Stimulated activated CD4-positive, alpha-beta T cell treated with anti-CD3 and anti-CD28 coated beads, TNF-alpha, amount 100 ng/mL, for 4 hours (primary cell): ENCODE measurements at places on chromosomes 4 and X.

DNA sequence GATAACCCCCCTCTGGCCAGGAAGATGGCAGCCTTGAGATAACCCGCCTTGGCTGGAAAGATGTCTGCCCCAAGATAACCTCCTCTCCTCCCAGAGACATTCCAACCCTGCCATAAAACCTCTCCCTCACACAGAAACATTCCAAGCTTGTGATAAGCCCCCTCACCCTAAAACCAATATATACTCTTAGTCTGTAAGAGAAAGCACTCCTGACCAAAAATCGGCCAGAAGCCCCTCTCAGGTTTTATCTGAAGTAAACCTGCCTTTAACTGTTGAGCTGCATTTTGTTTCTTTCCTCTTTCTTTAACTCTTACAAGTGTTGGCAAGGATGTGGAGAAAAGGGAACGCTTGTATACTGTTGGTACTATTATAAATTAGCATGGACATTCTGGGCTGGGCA is 8.5 kb downstream of the ERCC6L start:
- no peak for DNase-seq

DNA sequence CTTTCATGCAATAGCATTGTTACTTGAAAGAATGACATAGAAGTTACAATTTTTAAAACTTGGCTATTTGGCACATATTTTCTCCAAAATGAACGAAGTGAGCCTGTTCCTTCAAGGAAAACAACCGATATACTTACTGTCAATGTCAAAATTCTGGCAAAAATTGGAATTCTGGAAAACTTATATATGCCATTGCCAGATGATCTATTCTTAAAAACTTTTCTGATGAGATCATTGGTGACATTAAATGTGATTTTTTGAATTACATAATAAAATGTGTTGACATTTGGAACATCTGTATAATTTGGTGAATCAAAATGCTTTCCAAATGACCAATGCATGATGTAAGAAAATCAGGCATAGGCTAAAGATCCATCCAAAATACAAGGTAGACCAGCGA is 209.0 kb downstream of the SCFD2 start:
- DNase-seq = no peak

DNA sequence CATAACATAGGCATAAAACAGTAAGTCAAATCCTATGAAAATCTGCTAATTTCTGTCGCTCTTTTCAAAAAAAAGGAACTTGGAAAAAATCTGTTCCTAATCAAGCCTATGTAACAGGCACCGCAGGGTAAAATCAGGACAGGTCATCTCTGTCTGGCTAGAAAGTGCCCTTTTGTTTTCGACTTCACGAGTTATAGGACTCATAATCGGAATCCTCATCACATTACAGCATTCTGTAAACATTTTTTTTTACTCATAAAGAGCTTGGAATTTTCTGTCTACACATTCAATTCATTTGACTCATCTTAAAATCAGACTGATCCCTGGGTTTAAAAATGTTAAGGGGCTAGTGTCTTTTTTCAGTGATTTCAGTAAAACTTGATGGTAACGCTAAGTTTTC is 181.7 kb upstream of the TBC1D9 start:
- DNase-seq = no peak

GRCh38 chr4:17763931-17764330 is 17.5 kb downstream of the FAM184B start:
- no peak for DNase-seq

GRCh38 chrX:96835660-96836289 is 47.9 kb upstream of the RPA4 start:
- DNase-seq = no peak

GRCh38 chr4:153000076-153000420 is 63.9 kb downstream of the FHDC1 start:
- DNase-seq = no peak

DNA sequence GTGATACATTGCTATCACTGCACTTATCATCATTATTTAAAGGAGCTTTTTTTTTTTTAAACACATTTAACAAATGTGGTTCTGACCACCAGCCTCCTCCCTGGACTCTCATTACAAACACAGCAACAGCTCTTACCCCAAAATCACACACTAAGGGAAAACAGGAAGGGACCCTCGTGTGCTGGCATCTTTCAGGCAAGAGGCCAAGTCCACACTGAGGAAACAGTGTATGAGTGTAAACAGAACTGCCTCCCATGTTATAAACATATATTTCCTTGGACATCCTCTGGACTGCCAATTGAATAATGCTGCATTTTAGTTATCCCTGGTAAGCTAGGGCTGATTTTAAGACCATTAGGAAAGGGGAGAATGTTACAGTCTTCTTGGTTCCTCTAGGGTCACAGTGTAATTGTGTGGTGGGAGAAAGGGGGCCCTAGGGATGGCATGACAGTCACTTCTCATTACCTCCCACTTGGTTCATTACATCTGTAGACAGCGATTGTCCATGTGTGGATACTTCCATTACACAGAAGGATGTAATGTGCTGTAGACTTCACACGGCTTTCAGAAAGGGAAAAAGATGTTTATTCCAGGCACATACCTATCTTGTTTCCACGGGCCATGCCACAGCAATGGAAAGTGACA is 244.6 kb upstream of the TET2 start:
- no peak for DNase-seq

GRCh38 chr4:173169428-173170181 is 994 bp downstream of the GALNT7 start:
- DNase-seq = peak; percentile 49

- no peak for DNase-seq
These were observed 339.0 kb upstream of the SPANXN4 start for GRCh38 chrX:142686653-142687283.

GRCh38 chrX:105221374-105221773 is 880 bp upstream of the TEX13A start:
- no peak for DNase-seq

DNA sequence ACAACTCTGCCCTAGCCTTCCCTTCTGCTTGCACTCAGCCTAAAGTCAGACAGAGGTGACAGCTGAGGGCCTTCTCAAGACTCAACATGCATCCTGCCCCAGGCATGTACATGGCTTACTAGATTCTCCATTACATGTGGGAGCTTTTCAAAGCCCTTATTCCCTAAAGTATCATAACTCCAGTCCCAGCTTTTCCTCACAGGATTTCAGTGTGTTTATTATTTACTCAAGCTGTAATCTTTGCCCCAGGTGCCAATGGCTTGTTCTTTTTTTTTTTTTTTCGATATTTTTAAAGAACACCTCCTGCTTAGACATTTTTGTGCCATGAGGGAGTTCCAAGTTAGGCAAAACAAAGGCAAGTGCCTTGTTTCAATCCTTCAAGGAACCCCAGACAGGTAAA is 154.0 kb upstream of the RADX start:
- DNase-seq = no peak

GRCh38 chr4:27616166-27616565 is 755.5 kb downstream of the STIM2 start:
- DNase-seq = no peak

GRCh38 chr4:132513491-132513890 is 635.6 kb upstream of the PCDH10 start:
- no peak for DNase-seq

- no peak for DNase-seq
These were observed 39.1 kb upstream of the TMEM184C start for GRCh38 chr4:147578051-147578476.

- DNase-seq = no peak
These were observed 335.4 kb downstream of the DHX15 start for GRCh38 chr4:24248674-24249630.

GRCh38 chrX:154731184-154731583 is 19.7 kb downstream of the GAB3 start:
- DNase-seq = no peak

GRCh38 chrX:1507511-1508463 is 29.2 kb downstream of the P2RY8 start:
- no peak for DNase-seq

DNA sequence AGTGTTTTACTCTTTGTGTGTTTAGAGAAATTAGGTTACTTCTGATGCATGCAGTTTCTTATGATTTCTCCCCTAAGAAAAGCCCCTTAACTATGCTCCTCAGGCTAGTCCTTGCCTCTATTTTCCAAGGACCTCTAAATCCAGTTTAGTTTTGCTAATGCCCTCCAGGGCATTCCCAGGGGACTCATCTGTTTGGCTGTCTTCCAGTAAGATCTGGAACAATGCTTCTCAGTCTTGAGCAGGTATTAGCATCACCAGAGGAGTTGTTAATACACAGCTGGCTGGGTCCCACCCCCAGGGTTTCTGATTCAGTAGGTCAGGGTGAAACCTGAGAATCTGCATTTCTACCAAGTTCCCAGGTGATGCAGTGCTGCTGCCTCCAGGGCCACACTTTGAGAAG is 56.9 kb downstream of the OTC start:
- DNase-seq = no peak

DNA sequence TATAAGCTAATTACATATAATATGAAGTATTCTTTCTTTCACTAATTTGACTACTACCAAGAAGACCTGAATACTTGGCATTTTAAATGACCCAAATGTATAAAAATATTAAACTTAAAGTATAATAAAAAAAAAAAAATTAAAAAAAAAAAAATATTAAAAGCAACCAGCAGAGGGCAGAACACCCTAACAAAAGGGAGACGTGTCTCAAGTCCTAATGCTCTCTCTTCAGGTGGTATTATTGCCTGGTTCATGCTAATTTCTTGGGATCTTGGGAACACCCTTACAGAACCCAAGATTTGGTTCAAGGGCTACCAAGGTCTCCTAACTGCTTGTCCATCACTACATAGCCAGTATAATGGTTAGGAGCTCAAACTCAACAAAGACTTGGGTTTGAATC is 754.8 kb downstream of the RAB28 start:
- DNase-seq = no peak

GRCh38 chrX:39972340-39972739 is 125.4 kb downstream of the BCOR start:
- DNase-seq = no peak

GRCh38 chrX:153525451-153525850 is 8.0 kb downstream of the ATP2B3 start:
- DNase-seq = no peak
